ENCODE measurements at places on chromosomes 11 and 22.

DNA sequence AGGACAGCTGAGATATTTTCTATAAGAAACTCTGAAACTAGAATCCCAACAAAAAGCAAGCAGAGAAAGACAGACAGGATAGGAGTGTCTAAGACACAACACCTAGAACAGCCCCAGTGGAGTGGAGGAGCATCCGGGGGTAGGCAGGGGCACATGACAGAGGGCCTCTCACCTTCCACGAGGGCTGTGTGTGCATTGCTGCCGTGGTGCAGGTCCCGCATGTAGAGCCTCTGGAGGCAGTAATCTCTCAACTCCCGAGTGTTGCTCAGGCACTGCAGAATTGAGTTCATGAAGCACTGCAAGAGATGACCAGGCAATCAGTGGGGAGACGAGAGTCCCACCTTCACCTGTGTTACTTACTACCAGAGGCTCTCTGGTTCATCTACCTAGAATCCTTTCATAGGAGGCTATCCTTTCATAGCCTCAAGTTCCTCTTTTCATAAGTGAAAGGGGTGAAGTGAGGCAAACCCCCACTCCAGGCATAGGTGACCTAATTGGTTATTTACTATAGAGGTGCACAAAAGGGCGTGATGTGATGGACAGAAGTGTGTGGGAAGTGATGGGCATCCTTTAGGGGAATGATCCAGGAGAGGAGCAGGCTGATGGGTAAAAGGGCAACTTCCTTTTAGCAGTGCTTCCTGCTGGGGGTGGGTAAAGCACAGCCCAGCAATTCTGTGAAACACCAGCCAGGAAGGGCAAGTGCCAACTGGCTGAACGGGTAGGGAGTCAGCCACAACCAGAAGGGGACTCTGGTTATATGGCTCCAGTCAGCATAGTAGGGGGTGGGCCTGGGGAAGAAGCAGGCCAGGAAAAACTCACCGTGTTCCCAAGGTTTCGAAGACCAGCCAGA is 13.1 kb upstream of the MFRP start:
- DNase-seq: no peak

GRCh38 chr11:75673977-75674582 is 5.2 kb upstream of the MAP6 start:
- DNase-seq: peak; percentile 69

DNA sequence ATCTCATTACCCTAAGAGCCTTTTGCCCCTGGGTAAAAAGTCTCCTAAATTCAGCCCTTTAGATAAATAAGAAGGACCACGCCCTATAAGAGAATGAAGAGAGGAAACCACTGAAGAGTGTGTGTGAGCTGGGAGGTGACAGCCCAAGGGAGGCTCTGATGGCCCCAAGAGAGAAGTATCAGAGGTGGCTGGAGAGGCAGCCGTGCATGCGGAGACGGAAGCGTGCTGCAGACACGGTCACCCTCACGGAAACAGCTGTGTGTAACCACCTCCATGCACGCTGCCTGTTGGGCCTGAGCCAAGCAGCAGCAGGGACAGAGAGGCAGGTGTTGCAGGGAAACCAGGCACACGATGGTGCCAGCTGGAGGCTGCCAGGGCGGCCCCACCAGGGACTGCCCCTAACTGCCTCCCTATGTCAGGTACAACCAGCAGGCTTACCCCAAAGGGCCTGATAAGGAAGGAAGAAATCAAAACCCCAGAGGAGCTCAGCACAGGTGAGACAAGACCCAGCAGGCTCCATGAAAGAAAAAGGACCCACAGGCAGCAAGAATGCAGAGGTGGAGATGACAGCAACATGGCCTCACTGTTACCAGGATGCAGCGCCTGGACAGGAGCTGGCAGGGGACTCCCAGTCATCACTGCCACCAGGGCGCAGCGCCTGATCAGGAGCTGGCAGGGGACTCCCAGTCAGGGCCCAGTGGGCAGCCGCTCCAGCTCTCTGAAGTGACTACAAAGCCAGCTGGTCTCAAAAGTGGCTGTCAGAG is 7.8 kb downstream of the LARGE2 start:
- peak; percentile 66 for DNase-seq

GRCh38 chr11:71979602-71980001 is 19.1 kb upstream of the IL18BP start:
- no peak for DNase-seq

GRCh38 chr11:104522650-104523049 is 358.7 kb upstream of the PDGFD start:
- no peak for DNase-seq

DNA sequence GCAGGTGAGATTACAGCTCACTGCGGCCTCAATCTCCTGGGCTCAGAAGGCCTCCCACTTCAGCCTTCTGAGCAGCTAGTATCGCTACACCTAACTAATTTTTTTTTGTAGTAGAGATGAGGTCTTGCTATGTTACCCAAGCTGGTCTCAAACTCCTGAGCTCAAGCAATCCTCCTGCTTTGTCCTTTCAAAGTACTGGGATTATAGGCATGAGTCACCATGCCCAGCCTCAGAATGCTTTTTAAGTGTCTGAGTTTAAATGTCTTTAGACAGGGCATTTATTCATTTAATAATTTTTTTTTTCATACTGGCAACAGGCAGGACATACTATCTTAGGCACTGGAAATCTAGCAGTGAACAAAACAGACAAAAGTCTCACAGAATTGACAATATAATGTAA is 27.7 kb downstream of the LRP4 start:
- DNase-seq: no peak

DNA sequence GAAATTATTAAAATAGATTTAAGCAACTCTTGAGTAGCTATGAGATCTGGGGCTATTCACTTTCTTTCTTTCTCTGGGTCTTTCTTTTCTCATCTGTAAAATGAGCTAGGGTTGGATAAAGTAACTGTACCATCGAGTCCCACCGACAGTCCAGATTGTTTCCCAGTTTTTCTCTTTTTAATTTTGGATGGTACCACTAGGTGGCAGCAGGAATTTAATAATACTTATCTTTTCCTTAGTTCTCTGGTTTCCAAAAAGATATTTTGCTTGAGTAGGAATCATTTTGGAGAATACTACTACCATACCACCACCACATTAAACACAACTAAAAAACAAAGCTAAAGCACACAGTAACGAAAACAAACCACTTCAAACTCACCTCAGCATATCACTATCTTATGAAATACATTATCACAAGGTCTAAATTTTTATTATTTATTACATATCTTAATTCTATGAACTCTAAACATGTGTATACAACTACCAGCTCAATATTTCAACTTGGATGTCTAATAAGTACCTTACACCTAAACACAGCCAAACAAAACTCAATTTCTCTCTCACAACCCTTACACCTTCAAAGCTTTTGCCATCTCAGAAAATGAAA is 584.0 kb downstream of the KCNA4 start:
- DNase-seq: no peak

DNA sequence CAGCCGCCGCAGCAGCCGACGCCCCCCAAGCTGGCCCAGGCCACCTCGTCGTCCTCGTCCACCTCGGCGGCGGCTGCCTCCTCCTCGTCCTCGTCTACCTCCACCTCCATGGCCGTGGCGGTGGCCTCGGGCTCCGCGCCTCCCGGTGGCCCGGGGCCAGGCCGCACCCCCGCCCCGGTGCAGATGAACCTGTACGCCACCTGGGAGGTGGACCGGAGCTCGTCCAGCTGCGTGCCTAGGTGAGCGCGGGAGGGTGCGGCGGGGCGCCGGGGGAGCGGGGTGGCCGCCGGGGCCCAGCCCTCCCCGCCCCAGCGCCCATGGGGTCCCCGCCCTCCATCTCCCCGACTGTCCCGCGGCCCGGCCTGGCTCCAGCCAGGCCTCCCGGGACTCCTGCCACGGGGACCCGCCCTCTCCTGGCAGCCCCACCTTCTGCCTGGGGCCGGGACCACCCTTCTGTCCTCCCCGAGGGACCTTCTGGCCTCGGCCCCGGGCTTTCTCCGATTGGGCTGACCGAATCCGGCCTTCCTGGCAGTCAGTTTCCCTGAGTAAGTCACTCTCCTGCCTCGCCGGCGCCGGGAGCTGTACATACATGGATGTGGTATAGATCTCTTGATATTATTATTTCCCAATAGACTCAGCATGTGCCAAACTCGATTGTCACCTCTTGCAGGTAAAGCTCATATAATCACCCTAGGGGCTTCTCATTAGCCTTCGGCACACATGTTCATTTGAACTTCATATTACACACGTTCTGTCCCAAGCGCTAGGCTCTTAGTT is 720 bp downstream of the PACS1 start:
- peak; percentile 45 for DNase-seq

DNA sequence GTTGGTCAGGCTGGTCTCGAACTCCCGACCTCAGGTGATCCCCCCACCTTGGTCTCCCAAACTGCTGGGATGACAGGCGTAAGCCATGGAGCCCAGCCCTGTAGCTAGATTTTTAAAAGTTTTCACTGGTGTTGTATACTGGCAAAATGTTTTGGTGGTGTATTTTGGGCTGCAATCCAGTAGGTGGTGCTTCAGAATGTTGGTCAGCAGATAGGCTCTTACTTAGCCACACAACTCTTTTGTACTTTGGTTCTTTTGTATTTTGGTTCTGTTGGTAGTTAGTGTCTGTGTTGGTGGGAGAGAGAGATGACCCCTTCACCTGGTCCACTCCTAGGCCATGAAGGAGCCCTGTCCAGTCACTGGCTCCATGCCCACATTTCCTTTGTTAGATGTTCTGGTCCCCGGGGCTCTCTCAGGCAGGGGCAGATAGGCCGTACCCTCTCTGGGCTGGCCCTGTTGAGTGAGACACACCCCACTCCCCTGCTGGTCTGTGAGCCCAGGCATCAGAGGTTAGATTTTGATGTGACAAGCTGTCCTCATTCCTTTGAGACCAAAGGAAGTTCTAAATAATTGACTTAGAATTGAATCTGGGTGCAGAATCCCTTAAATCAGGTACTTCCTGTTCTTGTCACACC is 123.8 kb downstream of the DDX10 start:
- DNase-seq: no peak

- DNase-seq: no peak
Measured at GRCh38 chr11:113952588-113952987, 22.3 kb upstream of the HTR3A start.

- DNase-seq: no peak
Measured at GRCh38 chr11:69204941-69205742, 49.4 kb downstream of the SMIM38 start.

DNA sequence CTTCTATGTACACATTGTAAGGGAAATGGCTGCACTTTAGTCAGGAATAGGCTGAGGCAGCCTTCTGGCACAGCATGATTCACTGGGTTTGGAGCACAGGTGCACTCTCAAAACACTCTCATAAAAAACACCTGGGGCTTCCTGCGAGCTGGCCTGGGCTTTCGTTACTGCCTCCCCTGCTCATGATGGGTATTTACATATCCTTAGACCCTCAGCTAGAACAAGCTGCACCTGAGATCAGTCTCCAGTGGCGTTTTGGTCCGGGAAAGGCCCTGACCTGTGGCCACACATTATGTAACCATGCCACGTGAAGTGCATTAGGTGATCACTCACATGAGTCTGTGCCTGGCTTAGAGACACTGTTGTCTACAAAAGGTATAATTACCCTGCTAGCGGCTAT is 321.7 kb downstream of the TMEM135 start:
- no peak for DNase-seq

DNA sequence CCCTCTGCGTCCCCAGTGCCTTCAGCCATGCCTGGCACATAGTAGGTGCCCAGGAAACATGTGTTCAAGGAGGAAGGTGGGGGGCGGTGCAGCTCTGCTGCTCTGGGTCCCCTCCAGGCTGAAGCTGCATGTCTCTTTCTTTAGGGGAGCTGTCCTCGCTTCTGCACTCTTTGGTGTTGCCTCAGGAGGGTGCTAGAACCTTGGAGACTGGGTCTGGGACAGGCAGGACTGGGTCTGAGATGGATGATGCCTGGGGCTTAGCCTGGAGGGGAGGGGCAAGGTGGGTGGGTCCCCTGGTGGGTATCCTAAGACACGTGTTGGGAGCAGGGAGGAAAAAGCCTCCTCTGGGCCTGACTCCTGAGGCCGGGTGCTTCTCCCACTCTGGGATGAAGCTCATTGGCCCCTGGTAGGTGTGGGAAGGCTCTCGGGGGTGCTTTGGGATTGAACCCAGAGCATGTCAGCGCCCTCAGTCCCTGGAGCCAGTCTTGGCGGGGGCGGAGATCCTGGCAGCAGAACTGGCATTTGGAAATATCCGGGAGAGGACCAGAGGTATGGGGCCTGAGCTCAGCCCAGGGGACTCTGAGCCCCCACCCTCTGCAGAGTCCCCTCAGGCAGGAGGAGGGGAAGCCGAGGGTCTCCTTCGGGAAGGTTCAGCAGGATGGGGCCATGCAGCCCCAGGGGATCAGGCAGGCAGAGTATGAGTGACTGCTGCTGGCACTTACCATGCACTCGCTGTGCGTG is 6.7 kb upstream of the GSTP1 start:
- DNase-seq: peak; percentile 20

GRCh38 chr11:65384301-65384889 is 1.9 kb upstream of the SLC25A45 start:
- DNase-seq: peak; percentile 49

DNA sequence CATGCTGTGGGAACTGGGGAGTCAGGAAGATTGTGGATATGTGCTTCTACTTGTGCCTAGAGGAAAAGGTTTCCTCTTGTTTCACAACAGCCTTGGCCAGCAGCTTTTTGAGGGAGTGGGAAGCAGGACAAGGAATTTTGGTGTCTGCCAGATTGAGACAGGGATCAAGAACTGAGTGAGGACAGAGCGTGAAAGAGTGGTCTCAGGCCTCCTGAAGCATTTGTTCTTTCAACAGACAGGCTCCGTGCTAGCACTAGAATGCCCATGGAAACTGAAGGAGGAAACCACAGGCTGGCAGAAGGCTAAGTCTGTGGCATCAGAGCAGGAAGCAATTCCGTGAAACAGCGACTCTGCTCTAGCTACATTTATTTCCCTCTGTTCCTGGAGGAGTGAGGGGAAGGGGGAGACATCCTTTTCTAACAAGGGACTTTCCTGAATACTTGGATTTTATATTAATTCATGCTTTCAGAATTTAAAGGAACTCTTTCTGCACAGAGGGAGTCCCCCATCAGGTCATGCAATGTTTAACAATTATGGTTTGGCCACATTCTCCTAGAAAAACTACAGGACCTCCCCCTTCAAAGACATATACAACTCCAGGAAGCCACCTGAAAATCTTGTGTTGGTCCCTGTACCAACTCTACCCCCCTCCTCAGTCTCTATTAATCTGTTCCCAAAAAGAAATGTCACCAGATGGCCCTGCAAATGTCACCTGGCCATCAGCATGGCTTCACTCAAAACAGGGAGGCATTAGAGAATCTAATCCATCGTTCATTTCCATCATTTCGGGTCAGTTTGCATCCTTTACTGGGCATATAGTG is 96.1 kb downstream of the SYT9 start:
- DNase-seq: no peak

- no peak for DNase-seq
Measured at GRCh38 chr11:57358991-57359390, 20.8 kb downstream of the P2RX3 start.

DNA sequence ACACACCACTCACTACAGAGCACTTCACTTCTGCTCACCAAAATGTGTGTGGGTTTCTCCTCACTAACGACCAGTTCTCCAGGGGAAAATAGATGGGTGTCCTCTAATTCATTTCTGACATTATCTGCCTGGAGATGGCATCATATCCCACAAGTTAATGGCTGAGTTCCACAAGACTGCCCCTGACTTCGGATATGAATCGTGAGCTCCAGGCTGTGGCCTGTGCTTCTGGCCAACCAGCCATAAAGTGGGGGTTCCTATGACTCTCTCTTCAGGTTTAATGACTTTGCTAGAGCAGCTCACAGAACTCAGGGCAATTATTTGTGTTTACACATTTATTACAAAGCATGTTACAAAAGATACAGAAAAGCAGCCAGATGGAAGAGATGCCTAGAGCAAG is 113.0 kb upstream of the SYT13 start:
- no peak for DNase-seq

GRCh38 chr22:44759001-44759400 is 6.6 kb downstream of the ARHGAP8 start:
- no peak for DNase-seq

GRCh38 chr11:63710476-63711217 is 29.3 kb downstream of the RTN3 start:
- DNase-seq: no peak
